ENCODE measurements at places on chromosomes 7 and 10.

DNA sequence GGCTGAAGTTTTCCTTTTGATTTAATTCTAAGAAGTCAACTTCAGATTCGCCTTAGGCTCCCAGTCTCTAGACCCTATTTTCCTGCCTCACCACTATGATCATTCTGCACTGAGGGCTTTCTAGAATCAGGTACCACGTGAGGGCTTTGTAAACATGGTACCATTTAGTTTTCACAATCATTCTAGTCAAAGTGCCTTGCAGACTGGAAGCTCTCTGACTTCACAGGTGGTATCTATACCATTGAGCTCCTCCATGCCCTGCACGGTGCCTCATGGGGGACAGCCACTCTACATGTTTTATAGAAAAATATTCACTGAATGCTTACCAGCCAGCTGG is 106.5 kb downstream of the ABLIM1 start:
- no peak for DNase-seq

- DNase-seq, result no peak
Measured at GRCh38 chr10:50469288-50469687, 154.5 kb downstream of the SGMS1 start.

DNA sequence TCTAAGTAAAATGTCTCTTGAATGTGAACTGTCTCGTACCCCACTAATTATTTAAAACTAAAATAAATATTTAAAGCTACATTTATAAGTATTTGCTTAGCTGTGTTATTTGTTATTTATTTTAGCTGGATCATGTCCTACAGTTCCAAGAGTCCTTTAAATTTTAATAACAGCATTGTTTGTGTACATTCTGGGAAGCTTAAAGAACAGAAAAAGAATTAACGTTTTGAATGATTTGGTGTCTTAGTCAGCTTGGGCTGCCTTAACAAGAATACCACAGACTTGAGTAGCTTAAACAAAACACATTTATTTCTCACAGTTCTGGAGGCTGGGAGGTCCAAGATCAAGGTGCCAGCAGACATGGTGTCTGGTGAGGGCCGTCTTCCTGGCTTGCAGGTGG is 107.4 kb downstream of the ITIH5 start:
- no peak for DNase-seq

GRCh38 chr7:12357508-12357907 is 46.2 kb downstream of the VWDE start:
- DNase-seq, result no peak

DNA sequence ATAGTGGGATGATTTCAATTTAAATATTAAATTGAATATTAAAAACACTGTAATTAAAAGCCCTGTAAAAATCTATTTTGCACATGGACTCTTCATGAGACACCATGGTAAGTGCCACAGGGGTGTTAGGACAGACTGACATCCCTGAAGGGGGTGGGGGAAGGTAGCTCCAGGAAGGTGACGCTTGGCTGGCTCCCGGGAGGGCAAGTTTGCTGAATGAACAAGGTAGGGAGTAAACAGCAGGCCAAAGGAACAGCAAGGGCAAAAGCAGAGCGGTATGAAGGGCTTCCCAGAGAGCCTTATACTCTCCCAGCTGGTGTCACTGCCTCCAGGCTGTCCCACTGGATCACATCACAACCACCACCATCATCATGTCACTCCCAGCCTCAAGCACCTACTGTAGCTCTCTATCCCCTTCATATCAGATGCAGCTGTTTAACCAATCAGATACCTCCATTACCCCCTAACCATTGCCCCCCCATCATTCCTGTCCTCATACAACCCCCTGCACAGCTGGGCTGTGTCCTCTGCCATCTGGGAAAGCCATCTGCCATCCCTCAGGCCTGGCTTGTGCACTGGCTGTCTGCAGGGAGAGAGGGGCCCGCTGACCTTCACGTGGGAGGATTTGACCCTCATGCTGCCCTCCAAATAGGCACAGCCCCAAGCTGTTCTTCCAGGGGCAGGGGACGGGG is 19.5 kb downstream of the HSPA12A start:
- DNase-seq, result no peak

DNA sequence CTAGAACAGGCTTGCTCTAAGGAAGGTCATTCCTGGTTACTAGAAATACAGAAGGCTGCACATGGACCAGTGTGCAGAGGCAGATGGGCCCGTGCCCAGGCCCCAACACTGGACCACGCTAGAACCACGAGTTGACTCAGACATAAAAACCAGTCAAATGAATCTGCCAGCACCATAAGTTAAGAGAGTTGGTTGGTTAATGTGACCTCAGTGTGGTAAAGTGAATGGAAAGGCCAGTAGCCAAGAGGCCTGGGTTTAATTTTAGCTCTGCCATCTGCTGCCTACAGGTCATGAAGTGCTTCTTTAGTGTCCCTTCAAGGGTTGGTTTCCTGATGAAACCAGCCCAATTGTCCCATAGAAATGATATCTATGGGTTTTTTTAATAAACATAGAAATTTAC is 329.6 kb upstream of the NRP1 start:
- no peak for DNase-seq

DNA sequence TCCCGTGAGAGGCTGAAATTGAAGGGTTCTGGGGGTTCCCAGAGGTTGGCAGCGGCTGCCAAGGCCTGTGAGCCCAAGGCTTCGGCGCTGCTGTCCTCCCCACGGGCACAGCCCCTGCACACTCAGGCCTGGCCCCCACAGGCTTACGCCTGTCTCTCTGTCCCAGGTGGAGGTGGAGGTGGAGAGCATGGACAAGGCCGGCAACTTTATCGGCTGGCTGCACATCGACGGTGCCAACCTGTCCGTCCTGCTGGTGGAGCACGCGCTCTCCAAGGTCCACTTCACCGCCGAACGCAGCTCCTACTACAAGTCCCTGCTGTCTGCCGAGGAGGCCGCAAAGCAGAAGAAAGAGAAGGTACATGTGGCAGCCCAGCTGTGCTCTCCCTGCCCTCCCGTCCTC is 43.1 kb upstream of the LRRC4 start:
- DNase-seq, result no peak

- no peak for DNase-seq
Measured at GRCh38 chr10:29737074-29737593, 102.4 kb upstream of the SVIL start.

DNA sequence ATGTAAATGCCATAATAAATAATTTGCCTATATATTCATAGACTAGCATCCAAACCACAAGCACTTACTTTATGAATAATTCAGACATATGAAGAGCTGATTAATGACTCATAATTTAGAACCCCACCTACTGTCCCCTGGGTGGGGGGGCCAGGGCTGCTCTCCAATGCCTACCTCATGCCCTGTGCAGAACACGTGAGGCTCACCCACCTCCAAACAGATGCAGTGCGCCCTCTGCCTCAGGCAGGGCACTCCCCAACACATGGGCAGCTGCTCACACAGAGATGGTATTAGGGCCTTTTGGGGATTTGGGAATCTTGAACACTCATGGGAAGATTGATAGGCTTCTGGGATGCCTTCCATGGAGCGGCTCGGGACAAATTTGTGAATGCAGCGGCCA is 75.1 kb upstream of the INSIG1 start:
- DNase-seq, result no peak

DNA sequence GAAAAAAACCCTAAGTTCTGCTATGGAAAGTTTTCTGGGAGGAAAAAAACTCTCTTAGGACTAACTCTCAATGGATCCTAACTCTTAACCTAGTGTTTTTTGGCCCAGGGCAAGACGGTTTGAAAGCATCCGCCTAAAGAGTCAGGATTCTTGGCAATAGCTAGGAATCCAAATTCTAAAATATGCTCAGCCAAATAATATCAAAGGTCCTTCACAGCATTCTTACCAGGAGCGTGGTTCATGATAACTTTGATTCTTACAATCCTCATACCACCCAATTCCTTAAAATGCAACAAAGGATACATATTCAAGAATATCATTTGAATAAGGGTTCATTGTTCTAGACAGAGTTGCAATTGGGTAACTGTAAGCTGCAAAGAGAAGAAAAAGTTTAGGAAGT is 21.3 kb downstream of the CPA1 start:
- no peak for DNase-seq

DNA sequence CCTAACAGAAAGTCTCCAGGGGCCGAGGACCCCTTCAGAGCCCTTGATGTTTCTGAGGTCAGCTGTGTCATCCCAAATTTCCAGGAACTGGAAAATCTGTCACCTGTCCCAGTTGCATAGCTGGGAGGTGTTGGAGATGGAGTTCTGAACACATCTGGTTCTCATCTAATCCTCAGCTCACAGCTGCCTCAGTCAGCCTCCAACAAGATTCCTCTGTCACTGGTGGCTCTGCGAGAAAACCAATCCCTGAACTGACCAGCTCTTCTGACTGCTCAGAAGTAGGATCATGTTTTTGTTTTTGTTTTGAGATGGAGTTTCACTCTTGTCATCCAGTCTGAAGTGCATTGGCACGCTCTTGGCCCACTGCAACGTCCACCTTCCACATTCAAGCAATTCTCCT is 37.6 kb upstream of the MYL10 start:
- DNase-seq, result no peak

DNA sequence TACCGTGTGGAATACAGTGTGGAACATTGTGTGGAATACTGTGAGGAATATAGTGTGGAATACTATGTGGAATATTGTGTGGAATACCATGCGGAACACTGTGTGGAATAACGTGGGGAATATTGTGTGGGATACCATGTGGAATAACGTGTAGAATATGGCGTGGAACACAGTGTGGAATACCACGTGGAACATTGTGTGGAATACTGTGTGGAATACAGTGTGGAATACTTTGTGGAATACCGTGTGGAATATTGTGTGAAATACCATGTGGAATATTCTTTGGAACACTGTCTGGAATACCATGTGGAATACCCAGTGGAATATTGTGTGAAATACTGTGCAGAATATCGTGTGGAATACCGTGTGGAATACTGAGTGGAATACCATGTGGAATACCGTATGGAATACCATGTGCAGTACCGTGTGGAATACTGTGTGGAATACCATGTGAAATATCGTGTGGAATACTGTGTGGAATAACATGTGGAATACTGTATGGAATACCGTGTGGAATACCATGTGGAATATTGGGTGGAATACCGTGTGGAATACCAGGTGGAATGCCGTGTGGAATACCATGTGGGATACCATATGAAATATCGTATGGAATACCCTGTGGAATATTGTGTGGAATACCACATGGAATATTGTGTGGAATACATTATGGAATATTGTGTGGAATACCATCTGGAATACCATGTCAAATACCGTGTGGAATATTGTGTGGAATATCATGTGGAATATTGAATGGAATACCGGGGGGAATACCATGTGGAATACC is 133.1 kb upstream of the CHST15 start:
- no peak for DNase-seq

DNA sequence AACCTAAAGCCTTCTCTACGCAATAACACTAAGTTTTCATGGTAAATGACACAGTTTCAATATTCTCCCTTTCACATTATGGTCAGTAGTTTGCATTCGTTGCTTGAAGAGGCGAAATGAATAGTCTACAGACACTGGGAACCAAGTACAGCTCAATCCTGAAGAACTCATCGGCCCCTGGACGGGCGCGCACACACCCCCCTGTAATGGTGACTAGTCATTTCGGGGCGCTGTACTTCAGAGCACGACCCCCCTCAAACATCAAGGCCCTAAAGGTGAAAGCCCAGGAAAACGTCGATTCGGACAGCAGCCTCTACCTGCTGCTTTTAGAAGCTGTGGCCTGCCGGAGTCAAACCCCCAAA is 1.0 kb downstream of the NT5C2 start:
- peak; percentile 14 for DNase-seq

GRCh38 chr7:157596471-157596870 is 259.7 kb downstream of the DNAJB6 start:
- DNase-seq, result no peak

DNA sequence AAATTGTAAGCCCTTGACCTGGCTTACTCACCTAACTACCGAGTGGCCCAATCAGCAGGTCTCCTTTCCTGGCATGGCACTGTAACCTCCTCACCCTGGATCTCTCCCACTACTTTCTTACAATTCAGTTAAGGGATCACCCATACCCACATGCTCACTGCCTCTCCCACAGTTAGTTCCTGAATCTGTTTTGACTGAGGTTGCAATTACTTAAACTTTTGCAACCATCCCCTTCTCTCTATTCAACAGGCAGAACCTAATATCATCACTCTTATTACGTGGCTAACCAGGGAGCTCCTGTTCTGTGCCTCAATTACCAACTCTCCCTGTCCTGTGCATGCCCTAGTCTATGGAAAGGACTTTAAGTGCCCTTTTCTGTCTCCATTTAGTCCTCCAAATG is 84.2 kb upstream of the IKZF1 start:
- DNase-seq, result no peak

GRCh38 chr10:22531008-22531407 is 183.4 kb downstream of the PIP4K2A start:
- DNase-seq, result no peak

- no peak for DNase-seq
Measured at GRCh38 chr7:116711790-116712189, 39.8 kb downstream of the MET start.

DNA sequence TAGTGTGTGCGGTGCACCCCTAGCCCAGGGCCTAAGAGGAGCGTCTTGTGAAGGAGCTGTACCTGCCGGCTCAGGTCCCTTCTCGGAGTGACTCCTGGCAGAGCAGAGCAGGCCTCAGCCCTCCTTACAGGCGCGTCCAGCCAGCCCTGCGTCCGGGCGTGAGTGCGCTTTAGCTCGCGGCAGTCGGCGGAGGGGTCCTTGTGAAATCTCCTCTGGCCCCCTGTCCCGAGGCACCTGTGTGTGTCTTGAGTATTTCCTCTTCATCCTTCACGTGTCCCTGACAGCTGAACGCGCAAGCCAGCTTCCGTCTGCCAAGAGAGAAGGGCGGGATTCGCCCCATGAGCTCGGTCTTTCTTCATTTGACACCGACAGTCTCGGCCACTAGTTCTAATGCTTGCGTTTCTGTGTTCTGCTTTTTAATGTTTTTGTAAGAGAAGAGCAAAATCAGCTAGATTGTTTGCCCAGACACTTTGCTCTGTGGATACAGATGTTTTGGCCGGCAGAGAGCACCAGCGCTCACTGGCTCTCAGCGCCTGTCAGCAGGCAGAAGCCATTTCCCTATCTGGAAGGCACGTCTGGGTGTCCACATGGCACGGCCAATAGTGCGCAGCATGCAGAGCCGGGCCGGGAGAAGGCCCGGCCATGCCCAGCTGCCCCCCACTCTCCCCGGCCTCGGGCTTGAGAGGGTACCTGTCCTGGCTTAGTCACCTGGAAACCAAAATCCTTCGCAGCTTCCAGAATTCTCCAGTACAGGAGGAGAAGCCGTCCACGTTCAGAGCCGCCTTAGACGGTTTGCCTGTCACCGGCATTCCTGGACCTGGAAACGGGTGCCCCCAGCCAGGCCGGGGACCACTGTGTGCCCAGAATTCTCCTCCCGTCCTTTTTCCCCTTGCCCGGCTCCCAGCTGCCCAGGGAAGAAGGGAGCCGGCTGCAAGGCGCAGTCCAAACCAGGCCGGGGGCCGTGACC is 7.0 kb downstream of the GET4 start:
- DNase-seq, result no peak

DNA sequence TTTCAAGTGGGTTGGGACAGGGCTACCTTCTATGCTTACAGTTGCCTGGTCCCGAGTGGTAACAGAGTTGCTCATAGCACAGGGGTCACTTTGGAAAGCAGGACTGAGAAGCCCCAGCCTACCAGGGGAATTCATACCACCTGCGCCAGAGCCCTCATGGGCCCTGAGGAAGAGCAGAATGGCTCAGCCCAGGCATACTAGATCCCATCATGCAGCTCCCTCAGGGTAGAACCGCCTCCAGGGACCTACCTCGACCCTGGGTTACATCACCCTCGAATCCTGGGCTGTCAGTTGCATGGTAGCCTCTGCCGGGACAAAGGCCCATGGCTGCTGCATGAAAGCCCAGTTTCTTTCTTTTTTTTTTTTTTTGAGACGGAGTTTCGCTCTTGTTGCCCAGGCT is 2.9 kb downstream of the CUEDC2 start:
- DNase-seq, result no peak
